ENCODE measurements at places on chromosomes 5 and 9. TPM values are rescaled to one million over a fixed set of nuclear protein-coding genes. Genes with fewer than 3 reads are reported as not detected.

- DNase-seq, result peak; percentile 9
Observed at GRCh38 chr5:179212870-179213269, 132.4 kb downstream of the ADAMTS2 start.

GRCh38 chr9:76162751-76163500 lies 231.3 kb downstream of the RFK start:
- DNase-seq, result no peak

DNA sequence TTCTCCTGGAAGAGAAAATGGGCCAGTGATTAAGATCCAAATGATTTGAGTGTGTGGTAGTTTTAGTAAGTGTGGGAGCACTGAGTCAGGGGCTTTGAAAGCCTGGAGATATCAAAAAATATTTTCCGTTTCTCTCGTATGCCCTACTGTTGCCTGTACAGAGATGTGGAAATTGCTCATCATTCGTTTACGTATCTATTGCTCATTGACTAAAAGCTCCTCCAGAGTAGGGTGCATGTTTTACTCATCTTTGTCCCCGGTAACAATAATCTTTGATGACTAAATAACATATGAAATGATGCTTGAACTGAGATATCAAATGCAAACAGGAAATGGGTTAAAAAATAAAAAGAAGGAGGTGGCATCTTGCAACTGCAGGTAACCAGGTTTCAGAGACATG lies 114.2 kb upstream of the FST start:
- DNase-seq, result no peak

- DNase-seq, result peak; percentile 16
Observed at GRCh38 chr9:95901506-95901905, 26.0 kb downstream of the ERCC6L2 start.

DNA sequence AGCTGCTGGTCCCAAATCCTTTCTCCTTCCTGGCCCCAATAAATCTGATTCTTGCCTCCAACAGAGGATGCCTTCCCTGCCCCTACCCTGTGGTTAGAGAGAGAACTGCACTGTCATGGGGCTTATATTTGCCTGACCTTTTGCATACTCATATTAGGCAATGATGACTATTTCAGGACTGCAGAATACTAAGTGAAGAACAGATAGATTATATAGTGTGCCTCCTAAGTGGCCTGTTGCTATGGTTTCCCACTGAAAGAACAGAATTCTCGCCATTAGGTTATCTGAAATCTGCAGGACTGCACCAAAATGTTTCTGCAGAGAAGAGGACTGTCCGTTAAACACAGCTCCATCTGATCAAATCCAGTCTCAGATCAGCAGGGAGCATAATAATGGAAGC lies 87.3 kb upstream of the CCNG1 start:
- DNase-seq, result no peak

DNA sequence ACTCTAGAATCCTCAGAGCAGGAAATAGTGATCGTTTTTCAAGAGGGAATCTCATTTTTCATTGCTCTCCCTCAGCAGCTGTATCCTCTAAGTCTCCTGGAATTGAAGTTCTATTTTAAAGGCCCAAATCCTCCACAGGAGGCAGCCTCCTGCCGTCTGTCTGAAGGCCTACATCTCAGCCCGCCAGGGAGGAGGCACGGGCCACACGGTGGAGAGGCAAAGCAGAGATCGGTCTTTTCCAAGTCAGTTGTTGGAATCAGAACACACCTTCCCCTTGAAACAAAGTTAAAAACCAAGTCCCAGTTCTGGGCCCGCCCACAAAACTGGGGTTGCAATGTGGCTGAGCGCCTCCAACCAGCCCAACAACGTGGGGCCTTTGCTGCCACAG lies 68.7 kb downstream of the RAPGEF1 start:
- DNase-seq, result no peak

GRCh38 chr5:172479034-172479783 lies 24.9 kb upstream of the SH3PXD2B start:
- peak; percentile 89 for DNase-seq

DNA sequence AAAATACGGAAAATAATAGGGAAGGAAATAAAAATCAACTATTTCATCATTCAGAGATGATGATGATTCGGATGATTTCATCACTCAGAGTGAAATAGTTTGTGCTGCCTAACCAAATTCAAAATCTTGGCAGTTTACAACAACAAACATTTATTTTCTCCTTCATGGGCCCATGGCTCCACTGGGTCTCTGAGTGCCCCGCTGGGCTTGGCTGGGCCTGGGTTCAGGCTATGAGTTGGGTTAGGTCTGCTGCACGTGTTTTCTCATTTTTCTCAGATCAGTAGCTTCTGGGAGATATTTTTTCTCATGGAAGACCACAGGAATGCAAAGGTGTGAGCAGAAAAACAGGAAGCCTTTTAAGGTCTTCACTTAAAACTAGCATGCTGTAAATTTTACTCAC lies 24.0 kb upstream of the F2RL1 start:
- DNase-seq, result peak; percentile 60

The SPATA31C1 gene
- not detected for total RNA-seq

GRCh38 chr5:160231783-160232342 lies 2.6 kb downstream of the FABP6 start:
- peak; percentile 40 for DNase-seq

All from M059J (cell line).